Activated CD4-positive, alpha-beta T cell treated with anti-CD3 and anti-CD28 coated beads, Interleukin-2, amount 50 U/mL, for 4 hours (primary cell): ENCODE measurements at places on chromosomes 1 and 21.

- peak; percentile 7 for DNase-seq
Measured at GRCh38 chr1:157496121-157496526, 56.2 kb downstream of the FCRL5 start.

GRCh38 chr1:78263459-78263858, 217.7 kb downstream of the GIPC2 start:
- no peak for DNase-seq

DNA sequence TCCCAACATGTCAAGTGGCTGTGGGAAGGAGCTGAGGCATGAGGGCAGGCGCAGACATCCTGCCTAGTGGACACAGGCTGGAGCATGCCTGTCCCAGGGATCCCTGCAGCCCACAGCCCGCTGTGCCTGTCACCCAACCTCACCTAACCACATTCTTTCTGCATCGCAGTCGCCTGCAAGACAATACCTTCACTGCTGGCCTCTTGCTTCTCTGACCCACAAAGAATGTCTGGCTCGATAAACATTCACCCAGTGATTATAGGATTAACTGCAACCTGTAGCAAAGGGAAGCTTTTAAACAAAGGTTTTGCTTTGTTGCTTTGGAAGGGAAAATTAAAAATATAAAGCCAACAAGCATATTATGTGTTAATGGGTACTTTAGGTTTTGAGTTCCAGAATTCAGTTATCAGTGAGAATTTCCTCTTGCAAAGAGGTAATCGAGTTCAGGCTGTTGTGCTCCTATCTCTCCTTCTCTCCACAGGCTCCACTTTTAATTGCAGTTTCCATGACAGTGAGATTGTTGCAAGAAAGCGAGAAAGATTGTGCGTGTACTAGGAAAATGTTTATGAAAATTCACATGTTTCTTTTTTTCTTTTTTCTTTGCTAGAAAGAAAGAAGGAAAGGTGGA, 40.0 kb upstream of the ZNF648 start:
- no peak for DNase-seq

GRCh38 chr1:170707959-170708655, 44.2 kb downstream of the PRRX1 start:
- no peak for DNase-seq

GRCh38 chr1:154972517-154973343, 1.8 kb upstream of the CKS1B start:
- no peak for DNase-seq

DNA sequence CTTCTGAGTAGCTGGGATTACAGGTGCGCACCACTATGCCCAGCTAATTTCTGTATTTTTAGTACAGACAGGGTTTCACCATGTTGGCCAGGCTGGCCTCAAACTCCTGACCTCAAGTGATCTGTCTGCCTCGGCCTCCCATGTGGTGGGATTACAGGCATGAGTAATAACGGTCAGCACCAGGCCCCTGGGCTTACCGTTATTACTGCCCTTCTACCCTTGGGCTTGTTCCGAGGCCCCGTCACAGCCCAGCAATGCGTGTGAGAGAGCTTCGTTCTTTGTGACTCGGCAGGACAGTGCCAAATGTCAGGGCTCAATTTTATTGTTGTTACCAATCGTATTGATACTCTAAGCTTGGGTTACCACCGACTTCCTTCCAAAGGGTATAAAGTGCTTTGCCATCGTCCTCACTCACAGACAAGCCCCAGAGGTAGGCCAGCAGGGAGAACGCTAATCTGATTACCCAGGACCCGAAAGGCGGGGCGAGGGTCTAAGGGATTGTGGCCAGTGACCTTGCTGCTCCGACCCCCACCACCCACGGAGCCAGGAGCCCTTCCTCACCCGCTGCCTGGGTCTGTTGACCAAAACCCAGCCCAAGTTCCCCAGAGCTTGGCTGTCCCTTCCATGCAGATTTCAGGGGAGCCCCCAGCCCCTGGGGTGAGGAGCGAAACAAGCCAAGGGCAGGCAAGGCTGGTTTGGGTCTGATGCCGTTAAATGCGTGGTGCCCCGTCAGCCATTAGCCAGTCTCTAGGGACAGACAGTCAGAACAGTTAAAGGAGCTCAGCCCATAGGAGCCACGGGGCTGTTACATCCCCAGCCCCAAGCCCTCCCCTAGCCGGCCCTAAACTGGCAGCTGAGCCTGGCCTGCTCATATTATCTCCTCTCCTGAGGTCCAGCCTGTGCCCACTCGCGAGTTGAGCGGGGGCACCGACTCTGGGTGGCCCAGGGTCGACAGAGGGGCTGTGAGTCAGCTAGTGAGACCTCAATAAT, 54.9 kb upstream of the CASZ1 start:
- DNase-seq: no peak

- DNase-seq: no peak
Measured at GRCh38 chr1:203208181-203208580, 21.3 kb downstream of the CHIT1 start.

DNA sequence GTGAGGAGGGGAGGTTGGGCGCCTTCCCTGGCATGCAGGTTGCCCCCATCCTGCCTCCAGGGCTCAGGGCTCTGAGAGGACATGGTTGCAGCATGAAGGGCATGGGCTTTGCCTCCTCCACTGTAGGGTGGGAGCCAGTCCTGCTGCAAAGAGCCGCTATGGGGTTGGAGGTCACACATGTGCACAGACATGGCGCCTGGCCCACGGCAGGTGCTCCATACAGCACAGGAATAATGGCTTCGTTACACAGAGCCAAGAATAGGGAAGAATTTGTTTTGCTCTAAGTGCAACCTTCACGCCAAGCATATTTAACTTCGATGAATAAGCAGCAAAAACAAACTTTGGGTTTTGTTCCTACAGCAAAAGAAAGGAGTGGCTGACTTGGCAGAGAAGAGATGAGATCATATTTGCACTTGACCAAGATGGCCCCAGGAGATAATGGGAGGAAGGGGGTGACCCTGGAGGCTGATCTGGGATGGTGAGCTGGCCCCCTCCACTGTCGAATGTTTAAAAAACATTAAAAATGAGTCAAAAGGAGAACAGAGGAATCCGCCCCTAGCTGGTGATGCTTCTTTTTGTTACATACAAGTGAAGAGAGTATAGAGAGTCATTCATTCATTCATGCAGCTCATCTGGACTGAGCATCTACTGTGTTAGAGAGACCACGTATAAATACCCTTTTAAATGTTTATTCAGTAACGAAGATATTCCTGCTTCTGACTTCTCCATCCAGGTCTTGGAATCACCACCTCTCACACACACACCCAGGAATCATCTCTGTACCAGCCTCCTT, 12.4 kb upstream of the C2CD2 start:
- DNase-seq: no peak

DNA sequence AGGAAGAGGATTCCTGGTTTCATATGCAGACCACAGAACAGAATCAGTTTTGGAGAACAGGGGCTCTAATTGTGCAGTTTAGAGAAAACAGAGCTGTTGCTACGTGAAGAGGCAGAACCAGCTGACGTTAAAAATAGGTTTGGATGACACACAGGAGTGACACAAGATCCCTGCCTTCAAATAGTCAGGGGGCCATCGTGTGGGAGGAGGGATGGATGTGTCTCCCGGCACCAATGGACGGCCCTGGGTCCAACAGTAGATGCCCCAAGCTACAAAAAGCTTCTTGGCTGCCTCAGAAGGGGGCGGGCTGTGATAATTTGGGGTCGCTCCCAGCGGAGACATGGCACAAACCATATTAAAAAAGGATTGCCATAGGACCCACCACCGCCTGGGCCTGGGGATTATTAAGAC, 87.8 kb downstream of the MRPL37 start:
- DNase-seq: no peak

GRCh38 chr1:114353262-114353661, 157.7 kb downstream of the TRIM33 start:
- DNase-seq: no peak

DNA sequence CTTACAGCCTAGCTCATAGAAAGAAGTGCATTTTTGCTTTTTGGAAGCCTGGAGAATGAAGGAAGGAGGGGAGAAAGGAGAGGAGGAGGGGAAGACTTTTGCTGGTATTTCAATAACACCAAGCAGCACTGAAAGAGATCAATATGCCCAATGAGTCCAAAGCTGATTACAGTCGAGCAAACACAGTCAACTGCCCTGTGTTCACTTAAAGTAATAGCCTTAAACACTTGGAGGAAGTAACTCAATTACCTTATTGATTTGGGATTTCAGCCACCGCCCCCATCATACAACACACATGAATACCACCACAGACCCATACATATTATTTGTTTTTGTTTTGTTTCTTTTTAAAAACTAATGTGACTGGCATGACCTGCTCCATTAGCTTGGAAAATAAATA, 23.3 kb upstream of the RXRG start:
- DNase-seq: no peak

DNA sequence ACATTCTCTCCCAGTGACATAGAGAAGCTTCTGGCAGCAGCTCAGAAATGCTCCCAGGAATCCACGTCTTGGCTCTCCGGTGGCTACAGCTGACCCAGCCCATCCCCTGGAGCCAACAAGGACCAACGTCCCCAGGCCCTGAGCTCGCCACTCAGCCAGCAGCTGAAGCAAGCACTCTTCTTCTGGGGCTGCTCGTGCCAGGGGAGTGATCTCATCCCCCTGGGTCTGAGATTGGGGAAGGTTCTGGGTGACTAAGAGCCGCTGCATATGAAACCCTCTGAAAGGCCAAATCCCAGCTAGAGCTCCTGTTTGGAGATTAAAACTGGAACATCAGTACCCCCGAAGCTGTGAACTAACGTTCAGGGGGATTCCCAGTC, 487.9 kb downstream of the NPHP4 start:
- DNase-seq: no peak

DNA sequence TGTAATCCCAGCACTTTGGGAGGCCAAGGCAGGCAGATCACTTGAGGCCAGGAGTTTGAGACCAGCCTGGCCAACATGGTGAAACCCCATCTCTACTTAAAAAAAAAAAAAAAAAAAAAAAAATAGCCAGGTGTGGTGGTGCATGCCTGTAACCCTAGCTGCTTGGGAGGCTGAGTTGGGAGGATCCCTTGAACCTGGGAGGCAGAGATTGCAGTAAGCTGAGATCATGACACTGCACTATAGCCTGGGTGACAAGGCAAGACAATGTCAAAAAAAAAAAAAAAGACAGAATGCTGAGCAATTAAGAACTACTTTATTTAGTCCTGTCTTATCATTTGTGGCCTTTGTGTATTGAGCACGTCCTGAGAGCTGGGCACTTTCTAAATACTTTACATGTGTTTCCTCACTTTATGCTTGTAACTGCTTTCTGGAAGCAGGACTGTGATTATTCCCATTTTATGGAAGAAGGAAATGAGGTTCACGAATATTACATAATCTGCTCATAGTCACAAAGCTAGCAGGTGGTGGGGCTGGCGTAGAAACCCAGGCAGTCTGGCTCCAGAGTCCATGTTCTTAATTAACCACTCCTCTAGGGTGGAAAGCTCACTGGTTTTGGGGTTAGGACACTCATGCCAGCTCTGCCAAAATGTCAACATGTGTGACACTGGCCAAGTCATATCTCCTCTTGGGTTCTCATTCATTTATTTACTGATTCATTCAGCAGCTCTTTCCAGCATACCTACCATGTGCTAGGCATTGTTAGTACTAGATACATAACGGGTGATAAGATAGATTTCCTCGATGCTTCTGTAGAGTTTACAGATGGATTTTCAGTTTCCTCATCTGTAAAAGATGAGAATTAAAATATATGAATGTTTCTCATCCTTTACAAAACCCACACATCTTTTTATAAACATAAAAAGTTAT, 57.7 kb downstream of the DDR2 start:
- no peak for DNase-seq

- DNase-seq: no peak
Measured at GRCh38 chr21:46217511-46218196, 10.9 kb downstream of the LSS start.

DNA sequence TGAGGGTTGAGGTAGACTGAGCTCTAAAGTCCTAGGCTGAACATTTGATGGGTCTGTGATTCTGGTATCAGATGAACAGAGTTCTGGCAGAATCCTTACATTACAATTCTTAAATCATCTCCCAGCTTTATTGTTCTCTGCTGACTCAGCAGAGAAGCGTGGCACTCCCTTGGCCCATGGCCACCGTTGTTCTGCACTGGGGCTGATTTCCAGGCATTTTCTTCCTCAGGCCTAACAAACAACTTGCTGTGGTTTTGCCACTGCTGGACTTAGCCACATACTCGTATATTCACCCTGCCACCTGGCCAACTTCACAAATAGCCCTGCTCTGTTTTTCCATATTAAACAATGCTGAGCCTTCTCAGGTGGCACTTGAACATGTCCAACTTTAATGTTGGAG, 223.2 kb downstream of the TNR start:
- DNase-seq: no peak

DNA sequence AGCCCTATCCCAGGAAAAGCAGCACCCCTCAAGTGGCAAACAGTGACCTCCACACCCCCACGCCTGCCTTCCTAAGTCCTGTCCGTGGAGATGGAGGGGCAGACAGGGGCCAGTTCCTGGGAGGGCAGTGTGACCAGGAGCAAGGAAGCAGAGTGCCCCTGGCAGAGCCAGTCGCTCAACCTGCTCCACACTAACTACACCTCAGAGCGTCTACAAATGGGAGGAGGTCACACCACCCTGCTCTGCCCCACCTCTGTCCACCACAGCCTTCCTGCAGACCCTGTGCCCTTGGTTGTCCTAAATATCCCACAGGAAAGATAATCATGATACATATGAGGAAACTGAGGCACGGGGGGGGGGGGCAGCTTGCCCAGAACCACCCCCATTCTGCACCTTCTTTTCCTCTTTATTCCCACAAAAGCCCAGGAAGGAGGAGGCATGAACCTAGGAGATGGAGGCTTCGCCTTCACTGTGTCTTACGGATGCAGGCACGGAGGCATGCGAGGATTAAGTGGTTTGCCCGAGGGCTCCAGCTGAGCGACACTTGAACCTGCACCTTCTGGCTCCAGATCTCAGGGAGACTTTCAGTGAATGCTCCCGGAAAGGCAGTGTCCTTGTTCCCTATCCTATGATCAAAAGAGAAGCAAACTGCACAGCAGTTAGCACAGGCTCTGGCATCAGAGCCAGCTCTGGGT, 42.7 kb upstream of the SELENON start:
- no peak for DNase-seq

- DNase-seq: no peak
Measured at GRCh38 chr1:32303997-32304622, 12.2 kb downstream of the HDAC1 start.

DNA sequence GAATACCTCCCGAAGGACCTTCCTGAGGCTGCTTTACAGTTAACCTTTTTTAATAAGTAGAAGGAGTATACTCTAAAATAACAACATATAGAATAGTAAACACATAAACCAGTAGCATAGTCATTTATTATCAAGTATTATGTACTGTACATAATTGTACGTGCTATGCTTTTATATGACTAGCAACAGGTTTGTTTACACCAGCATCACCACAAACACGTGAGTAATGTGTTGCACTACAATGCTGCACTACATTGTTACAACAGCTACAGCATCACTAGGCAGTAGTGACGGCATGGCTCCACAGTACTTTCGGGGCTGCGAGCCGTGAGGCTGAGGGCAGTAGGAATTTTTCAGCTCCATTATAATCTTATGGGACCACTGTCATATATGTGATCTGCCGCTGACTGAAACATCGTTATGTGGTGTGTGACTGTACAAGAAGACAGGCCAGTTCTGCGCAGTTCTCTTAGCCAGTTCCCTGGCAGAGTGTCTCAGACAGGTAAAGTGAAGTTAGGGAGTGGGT, 82.8 kb upstream of the LRRC8D start:
- DNase-seq: no peak

GRCh38 chr1:202189918-202190715, 3.5 kb upstream of the LGR6 start:
- DNase-seq: no peak
